ENCODE measurements at places on chromosomes 6 and 20. TPM values are rescaled to one million over a fixed set of nuclear protein-coding genes. Genes with fewer than 3 reads are reported as not detected.

SLC26A8 gene
- not detected for polyA plus RNA-seq

BACH2 gene
- polyA plus RNA-seq: 45.5 TPM

GTSF1L gene
- polyA plus RNA-seq: not detected

SCRT2 gene
- polyA plus RNA-seq: 3.8 TPM
